NB4 (cell line): ENCODE measurements at places on chromosomes 3 and 15.

GRCh38 chr3:57966829-57967228 lies 41.4 kb upstream of the FLNB start:
- DNase-seq, result no peak

- DNase-seq, result peak; percentile 28
These were observed 31.6 kb downstream of the NKIRAS1 start for GRCh38 chr3:23885210-23885609.

GRCh38 chr3:169420429-169420828 lies 243.1 kb downstream of the MECOM start:
- no peak for DNase-seq

DNA sequence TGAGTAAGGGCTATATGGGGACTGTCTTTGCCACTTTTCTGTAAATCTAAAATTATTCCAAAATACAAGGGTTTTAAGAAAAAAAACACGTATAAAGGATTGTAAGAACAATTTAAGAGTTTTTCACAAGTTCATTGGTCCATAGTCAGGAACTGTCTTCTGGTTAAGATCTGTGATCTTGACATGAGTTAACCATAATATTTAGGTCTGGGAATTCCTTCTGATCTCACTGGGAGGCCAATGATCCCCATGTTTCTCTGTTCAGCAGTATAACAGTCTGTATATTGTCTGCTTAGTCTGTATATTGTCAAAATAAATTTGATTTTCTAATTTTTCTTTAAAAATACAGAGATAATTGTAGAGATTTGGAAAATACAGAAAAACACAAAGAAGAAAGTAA lies 848 bp upstream of the RHCG start:
- no peak for DNase-seq

GRCh38 chr3:85068911-85069310 lies 110.1 kb downstream of the CADM2 start:
- no peak for DNase-seq

- no peak for DNase-seq
These were observed 4.4 kb downstream of the CLDN11 start for GRCh38 chr3:170423001-170423615.

- no peak for DNase-seq
These were observed 50.1 kb downstream of the FEZF2 start for GRCh38 chr3:62323241-62323640.

- no peak for DNase-seq
These were observed 236.4 kb downstream of the THRB start for GRCh38 chr3:24258260-24258659.

GRCh38 chr3:175564363-175564762 lies 705.2 kb downstream of the NAALADL2 start:
- DNase-seq, result no peak

GRCh38 chr3:118543832-118544231 lies 490.8 kb downstream of the IGSF11 start:
- no peak for DNase-seq

DNA sequence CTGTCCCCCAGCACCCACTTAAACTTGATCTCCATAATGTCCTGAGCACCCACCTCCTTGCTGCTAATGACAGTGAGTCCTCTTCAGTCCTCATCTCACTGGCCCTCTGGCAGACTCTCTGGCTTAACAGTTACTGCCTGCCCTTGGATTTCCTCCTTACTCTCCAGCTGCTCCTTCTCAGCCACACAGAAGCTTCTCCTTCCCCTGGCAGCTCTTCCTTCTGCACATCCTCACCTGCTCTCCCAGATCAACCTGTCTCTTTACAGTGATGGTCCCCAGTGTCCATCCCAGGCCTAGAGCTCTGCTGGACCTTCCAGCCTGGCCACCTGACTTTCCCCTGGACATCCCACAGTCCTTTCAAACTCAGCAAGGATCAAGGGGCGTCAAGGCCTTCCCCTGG lies 47.4 kb upstream of the SMAD3 start:
- DNase-seq, result no peak

GRCh38 chr15:41777421-41777973 lies 3.2 kb downstream of the MAPKBP1 start:
- DNase-seq, result no peak

GRCh38 chr3:196140224-196140623 lies 58.3 kb upstream of the TFRC start:
- peak; percentile 85 for DNase-seq

GRCh38 chr3:196969134-196969659 lies 564 bp upstream of the PIGZ start:
- peak; percentile 78 for DNase-seq

DNA sequence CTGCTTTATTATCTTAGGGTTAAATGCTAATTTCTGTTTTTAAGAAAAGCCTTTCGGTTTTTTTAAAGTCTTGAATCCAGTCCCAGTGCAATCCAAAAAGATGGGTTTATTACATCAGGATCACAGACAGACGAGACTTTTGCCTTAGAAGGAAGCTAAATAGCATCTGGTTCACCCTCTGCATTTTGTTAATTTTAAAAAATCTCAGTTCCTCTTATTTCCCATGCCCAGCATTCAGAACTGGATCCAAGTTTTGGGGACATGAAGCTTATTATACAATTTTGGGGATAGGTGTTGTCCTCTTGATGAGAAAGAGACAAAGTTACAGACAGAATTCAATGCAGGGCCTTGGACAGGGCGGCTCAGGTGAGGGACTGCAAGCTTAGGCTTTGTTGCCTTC lies 181.5 kb upstream of the LYSMD4 start:
- DNase-seq, result no peak

DNA sequence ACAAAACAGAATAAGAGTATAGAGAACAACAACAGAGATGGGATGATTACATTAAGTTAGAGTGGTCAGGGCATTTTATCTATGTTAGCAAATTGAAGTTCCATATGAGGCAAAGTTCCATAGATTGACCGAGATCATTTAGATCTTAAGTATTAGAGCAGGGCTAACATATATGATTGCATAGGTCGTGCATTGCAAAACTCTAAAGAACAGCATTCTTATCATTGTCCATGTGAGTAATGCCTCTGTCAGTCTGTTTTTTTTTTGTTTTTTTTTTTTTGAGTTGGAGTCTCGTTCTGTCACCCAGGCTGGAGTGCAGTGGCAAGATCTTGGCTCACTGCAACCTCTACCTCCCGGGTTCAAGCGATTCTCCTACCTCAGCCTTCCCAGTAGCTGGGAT lies 341.7 kb upstream of the KCNH8 start:
- no peak for DNase-seq

DNA sequence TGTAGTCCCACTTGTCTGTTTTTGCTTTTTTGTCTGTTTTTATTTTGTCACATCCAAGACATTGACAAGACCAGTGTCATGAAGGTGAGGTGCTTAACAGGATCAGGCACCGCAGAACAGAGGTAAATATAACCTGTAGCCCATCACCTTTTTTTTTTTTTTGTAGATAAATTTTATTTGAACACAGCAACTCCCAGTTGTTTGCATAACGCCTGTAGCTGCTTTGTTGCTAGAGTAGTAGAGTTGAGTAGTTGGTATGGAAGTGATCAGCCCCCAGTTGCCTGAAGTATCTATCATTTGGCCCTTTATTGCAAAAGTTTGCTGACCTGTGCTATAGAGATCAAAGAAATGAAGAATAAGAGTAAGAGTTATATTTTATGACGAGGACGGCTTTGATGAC lies 135.0 kb downstream of the TCF12 start:
- DNase-seq, result no peak

GRCh38 chr3:23666818-23667217 lies 138.9 kb upstream of the UBE2E1 start:
- no peak for DNase-seq

- DNase-seq, result no peak
These were observed 9.4 kb downstream of the CLDN11 start for GRCh38 chr3:170428095-170428494.

- DNase-seq, result no peak
These were observed 2.0 kb downstream of the SIDT1 start for GRCh38 chr3:113534365-113534764.

DNA sequence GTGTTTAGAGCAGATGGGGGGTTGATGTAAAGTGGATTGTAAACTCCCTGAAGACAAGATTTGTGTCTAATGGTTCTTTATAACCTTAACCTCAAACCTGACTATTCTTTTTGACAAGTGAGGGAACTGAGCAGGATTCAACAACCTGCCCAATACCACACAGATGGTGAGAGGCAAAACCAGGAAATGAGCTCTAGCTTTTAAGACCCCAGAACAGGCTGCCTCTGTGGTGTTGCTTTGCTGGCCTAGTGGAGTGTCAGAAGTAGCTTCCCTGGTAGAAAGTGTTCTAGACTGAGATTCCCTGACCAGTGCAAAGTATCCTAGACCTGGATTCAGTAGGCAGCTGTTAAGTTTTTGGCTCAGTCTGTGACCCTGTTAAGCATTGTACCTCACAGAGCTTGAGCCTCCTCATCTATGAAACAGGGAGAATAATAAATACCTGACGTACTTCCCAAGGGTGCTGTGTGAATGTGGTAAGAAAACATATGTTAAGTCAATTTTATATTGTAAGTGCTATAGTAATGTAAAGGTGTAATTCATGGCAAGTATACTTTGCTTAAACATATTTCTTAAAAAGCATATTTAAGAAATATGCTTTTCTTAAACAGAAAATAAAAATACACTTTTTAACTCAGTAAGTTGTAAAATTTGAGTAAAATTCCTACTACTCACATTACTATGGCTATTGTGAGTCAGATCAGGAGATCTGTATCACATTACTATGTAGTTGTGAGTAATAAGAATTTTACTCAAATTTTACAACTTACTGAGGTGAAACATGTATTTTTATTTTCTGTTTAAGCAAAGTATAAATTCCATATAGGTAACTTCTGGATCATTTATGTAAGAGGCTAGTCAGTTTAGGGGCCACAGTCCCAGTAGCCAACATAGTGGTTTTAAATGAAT lies 8.8 kb downstream of the GPR87 start:
- DNase-seq, result no peak

- DNase-seq, result no peak
These were observed 279.3 kb upstream of the LRRFIP2 start for GRCh38 chr3:37453393-37454389.

DNA sequence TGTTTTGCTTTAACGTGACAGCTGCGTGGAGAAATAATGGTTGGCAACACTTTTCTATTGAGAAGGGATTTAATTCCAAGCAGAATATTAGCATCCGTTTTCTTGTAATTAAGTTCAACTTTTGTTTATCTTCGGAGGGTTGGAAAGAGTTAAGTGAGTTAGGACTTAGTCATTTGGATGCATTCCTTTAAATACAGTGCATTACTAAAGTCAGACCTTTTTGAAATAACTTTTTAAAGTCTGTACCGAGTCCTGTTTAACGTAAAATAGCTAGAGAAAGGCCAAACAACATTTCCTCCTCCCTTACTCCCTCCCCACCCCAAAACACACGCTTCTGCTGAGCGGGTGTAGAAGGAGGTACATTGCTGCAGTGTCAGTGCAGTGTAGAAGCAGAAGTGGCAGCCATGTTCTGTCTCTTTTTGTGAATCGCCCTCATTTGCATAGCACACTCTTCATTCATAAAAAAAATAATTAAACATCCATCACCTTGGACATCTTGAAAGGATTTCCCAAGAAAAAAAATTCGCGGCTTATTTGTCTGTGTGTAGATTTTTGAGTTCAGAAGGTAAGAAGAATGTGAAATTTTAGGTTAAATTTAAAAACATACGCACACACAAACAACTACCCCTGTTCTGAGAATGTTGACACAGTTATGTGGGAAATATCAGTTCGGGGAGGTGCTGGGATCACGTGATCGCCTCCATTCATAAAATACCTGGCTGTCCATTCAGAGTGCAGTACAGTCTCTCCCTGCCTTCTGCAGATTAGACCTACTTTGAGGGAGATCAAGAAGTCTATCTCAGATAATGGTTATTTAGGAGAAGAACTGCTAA lies 1.6 kb downstream of the SPRED1 start:
- DNase-seq, result peak; percentile 78

- no peak for DNase-seq
These were observed 219.7 kb upstream of the LRIG1 start for GRCh38 chr3:66720508-66720907.

DNA sequence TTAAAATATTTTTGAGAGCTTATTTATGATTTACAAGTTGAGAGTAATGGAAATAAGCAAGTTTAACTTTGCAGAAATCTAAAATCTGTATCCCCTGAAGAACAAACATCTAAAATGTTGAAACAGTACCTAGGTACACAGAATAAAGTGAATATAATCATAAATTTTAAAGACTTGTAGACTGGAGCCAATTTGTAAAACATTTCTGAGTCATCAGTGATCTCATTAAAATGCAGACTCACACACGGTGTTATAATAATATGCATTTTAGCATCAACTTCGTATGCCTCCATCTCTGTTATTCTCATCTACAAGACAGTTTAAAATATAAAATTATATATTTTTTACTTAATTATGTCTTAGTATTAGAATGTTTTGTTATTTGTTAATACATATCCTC lies 399.5 kb upstream of the GOLIM4 start:
- no peak for DNase-seq

DNA sequence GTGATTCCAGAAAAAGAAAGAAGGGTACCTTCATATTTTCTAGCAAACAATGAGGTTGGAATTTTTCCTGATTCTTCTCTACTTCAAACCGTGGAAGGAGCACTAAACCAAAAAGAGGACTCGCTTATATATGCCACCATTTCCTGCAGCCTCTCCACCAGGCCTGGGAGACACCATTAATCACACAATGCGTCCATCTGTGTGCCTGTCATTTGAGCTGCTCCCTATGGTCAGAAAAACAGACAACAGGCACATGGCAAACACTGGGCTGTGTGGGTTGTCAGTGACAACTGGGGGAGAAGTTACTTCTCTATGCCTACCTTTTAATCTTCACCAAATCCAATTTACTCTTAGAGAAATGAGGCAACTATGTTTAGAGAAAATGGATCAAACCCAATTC lies 71.9 kb downstream of the NR2F2 start:
- no peak for DNase-seq

- no peak for DNase-seq
These were observed 29.9 kb upstream of the ZKSCAN7 start for GRCh38 chr3:44525060-44525459.

DNA sequence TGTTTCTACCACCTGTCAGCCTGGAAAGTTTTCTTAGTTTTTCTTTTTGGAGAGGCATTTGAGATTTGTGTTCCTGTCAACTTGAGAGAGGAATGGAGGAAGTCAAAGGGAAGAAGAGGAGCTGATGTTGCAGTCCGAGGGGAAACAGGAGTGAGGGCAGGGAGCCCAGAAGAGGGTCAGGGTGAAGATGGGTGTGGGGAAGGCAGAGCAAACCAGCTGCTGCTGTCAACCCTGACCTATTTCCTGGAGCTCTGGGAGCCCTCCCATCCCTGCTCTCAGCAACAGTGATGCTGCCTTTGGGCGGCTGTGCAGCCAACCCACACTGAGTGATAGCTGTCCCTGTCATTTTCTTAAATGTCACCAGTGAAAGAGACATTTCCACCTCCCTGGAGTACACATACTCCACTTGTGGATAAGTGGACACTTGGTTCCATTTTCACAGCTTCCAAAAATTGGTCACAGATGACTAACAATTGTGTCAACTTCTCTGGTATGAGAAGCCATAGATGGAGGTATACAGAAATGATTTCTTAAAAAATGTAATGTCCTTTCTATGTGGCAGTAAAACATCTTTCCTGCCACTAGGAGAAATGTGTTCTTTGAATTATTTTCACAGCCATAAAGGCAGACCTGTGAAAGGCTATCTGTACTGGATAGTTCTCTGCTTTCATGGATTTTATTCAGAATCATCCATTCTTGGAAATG lies 556.3 kb upstream of the TBL1XR1 start:
- no peak for DNase-seq

GRCh38 chr15:43518197-43518761 lies 871 bp downstream of the MAP1A start:
- DNase-seq, result peak; percentile 46

- DNase-seq, result peak; percentile 73
These were observed 4.0 kb downstream of the RNF13 start for GRCh38 chr3:149816986-149817385.

- no peak for DNase-seq
These were observed 43.2 kb downstream of the SRGAP3 start for GRCh38 chr3:9206287-9206686.
